ENCODE measurements at places on chromosomes 5 and 9. TPM values are rescaled to one million over a fixed set of nuclear protein-coding genes. Genes with fewer than 3 reads are reported as not detected.

- H3K4me1 ChIP-seq: no peaks in the 10 kb centered on the region
- no peak overlapping the region for H3K4me3 ChIP-seq
- H3K27ac ChIP-seq: no peak overlapping the region
- no peak for DNase-seq
These were observed 65.5 kb upstream of the TBCA start for GRCh38 chr5:77841616-77842015.

DNA sequence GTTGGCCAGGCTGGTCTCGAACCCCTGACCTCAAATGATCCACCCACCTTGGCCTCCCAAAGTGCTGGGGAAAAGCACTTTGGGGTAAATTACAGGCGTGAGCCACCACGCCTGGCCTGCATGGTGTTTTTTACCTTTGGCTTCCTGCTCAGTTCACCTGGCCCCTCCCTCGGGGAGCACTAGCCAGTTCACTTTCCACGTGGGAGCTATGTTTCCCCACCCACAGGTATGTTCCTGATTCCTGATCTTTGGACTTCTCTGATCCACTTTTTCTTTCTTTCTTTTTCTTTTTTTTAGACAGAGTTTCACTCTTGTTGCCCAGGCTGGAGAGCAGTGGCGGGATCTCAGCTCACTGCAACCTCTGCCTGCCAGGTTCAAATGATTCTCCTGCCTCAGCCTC, 15.8 kb downstream of the DAB2IP start:
- no peaks in the 10 kb centered on the region for H3K36me3 ChIP-seq
- H3K4me3 ChIP-seq: no peak overlapping the region
- no peak overlapping the region for H3K27ac ChIP-seq
- H3K27me3 ChIP-seq: peaks cover 2% of the 10 kb centered on the region
- no peaks in the 10 kb centered on the region for H3K4me1 ChIP-seq

- peak; percentile 4 for DNase-seq
- H3K4me3 ChIP-seq: no peak overlapping the region
- no peaks in the 10 kb centered on the region for H3K4me1 ChIP-seq
- H3K27ac ChIP-seq: no peak overlapping the region
These were observed 423.7 kb upstream of the ST8SIA4 start for GRCh38 chr5:101326766-101327165.

- DNase-seq: peak; percentile 77
- H3K27ac ChIP-seq: peak overlapping the region; percentile 91
- no peaks in the 10 kb centered on the region for H3K27me3 ChIP-seq
- peaks cover 3% of the 10 kb centered on the region for H3K4me1 ChIP-seq
- peak overlapping the region; percentile 79 for H3K4me3 ChIP-seq
These were observed 923 bp upstream of the PLK2 start for GRCh38 chr5:58460732-58461286.

KIF4B gene
- 0.01 TPM for polyA plus RNA-seq

DNA sequence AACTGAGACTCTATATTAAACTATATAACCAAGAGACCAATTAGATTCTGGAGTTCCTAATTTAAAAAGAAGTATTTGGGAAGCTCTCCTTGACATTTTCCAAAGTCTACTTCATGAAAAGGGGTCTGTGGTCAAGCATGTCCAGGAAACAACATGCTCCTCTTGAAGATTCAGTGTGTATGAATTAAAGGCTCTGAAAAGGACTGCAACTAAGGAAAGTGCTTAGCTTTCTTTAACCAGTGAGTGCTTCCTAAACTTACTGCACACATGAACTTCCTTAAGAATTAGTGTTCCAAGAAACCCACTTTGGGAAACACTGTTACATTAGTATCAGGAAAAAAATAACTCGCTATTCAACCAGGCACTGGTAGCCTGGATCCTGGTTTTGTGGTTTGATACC, 167.6 kb downstream of the MED27 start:
- H3K36me3 ChIP-seq: no peaks in the 10 kb centered on the region
- no peak overlapping the region for H3K27ac ChIP-seq
- no peaks in the 10 kb centered on the region for H3K27me3 ChIP-seq
- H3K4me1 ChIP-seq: no peaks in the 10 kb centered on the region
- H3K4me3 ChIP-seq: no peak overlapping the region

All from fibroblast of lung (primary cell).